ENCODE measurements at places on chromosomes 1 and 21.

DNA sequence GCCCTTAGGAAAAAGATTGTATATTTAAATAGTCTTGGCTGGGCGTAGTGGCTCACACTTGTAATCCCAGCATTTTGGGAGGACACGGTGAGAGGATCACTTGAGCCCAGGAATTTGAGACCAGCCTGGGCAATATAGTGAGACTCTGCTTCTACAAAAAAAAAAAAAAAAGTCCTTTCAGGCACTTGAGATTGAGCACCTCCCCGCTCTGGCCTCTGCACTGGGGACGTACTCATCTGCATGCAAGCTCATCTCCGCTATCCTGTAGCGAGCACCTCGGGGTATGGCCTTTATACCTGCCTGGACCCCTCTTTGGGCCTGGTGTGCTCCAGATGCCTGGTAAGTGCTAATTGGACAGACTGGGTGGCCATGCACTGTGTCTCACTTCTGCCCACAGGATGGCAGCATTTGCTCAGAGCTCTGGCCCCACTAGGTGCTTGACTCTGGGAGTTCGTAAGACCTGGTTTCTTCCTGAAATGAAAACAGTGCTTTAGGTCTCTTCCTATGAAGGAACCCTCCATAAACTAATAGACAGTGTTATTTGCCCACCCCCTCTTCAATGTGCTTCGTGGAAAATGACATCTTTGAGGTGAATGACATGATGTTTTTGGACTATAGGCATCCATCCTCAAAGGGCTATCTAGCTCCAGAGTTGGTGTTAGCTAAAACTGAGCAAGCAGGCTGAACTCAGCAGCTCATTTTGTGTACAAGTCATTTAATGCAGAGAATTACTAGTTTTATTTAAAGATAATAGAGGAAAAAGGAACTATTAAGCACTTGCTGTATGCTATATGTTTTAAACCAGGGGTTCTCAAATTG is 61.7 kb upstream of the ADAR start:
- DNase-seq: peak; percentile 69

DNA sequence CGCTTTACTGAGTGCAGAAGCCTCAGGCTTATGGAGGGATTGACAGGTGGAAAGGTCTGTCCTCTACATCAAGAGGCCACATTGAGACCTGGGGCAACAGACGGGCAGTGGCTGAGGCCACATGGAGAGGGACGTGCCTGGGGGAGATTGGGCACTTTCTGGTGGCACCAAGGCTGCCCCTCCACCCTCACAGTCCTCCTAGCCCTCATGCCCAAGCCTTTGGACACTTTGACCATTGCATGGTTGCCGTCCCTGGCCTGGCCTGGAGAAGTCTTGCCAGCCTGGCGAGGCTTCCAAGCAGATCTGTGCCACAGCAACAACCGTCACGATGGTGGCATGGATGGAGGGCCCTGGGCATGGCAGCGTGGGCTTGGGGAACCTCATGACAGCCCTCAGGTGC is 192.1 kb upstream of the VAMP3 start:
- no peak for DNase-seq

- DNase-seq: no peak
These were observed 122.3 kb upstream of the CXADR start for GRCh38 chr21:17390569-17390968.

DNA sequence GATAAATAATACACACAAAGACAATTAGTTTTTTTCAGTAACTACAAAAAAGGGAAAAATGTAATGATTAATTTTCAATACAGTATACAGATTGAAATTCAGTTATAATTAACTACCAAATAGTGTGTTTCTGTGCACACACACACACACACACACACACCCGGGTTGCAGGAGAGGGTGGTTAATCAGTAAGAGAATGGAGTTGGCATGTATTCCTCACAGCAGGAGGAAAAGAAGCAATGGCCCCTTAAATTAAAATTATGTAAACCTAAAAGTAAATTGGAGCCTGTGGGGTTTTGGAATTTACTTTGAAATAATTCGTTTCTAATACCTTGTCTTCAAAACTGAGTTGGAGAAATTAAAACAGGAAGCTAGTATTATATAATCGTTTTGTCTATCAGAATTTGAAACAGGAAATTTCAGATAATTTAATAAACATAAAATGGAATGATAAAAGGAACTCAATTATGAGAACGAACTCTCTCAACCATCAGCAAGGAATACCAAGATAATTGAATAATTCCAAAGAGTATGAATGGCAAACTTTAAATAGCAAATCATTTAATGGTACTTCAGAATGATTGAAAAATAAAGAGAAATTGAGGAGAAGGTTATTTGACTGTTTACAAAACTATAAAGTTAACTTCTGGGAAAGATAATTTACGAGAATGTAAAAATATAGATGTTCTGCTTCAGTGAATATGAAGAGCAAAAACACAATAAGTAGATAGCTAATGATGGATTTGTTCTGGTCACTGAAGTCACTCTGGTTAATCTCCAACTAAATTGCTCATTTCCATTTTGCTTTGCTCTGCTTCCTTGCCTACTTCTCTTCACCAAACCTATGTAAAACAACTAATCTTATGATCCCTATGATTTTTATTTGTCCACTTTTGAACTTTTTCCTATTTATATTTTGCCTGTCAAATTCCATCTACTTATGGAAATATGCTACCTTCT is 547.9 kb upstream of the ZP4 start:
- DNase-seq: no peak

DNA sequence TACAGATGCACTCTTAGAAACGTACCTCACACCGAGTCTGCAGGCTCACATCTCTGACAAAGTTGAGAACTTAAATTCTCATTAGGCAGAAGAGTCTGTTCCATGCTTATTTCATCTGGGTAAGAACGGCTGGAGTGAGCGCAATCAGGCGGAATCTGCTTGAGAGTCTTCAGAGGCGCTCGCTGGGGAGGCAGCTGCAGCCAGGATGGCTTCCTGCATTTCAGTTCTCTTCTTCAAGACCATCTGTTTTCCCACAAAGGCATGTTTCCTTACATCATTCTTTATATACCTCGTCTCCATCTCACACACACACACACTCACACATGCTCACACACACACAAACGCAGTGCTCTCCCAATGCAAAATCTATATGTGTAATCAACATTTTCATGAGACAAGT is 497.1 kb downstream of the AJAP1 start:
- no peak for DNase-seq

- no peak for DNase-seq
These were observed 219.5 kb downstream of the TPR start for GRCh38 chr1:186155594-186155993.

DNA sequence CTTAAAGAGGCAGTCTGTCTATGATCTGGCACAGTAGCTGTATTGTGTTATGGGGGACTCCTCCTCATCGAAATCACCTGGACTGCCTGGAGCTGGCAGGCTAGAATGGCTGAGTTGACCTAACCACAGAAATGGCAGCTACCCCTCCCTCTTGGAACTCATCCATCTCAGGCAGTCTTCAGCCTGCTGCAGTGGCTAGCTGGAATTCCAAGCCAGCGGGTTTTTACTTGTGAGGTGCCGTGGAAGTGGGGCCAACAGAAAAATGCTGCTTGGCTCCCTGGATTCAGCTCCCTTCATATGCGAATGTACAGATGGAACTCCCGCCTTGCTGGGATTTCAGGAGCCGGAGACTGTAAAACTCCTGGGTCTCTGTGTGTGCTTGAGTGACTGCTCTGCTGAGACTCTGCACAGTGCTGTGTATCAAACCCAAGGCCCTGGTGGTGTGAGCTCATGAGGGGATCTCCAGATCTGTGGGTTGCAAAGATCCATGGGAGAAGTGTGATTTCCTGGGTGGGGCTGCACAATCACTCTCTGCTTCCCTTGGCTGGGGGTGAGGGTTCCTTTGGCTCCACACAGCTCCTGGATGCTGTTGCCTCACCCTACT is 316.9 kb downstream of the CTH start:
- no peak for DNase-seq

- DNase-seq: no peak
These were observed 38.1 kb downstream of the PLEKHA6 start for GRCh38 chr1:204321665-204322064.

GRCh38 chr1:12591267-12591938 is 26.6 kb downstream of the DHRS3 start:
- DNase-seq: no peak

DNA sequence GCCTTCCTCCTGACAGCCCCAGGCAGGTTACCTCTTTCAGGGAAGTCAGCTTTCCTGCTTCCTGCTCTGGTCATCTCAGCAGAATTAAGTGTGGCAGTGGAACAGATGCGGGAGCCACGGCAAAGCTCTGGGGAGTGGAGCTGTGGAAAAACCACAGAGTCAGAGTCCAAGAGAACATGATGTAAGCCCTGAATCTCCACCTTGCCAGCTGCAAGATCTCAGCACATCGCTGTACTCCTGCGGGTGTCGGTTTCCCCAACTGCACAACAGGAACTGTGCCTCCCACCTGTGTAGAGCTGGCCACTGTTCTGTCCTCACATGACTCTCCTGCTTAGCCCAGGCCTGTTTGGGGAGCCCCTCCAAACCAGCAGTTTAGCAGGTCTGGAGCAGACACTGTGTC is 123.7 kb downstream of the MATN1 start:
- no peak for DNase-seq

DNA sequence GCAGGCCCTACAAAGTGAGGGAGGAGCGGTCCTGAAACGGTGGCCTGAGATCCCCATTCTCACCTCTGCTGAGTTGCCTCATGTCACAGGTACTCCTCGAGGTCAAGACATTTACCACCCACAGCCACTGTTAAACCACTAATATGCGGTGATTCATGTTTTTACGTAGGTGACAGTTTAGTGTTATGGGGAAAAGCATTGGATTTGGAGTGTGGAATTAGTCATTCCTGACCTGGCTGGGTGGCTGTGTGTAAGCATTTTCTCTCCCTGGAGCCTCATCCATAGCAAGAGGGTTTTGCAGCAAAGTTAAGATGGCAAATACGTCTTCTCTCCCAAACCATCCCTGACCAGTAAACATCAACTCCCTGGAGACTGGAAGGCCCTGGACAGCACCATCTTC is 57.8 kb upstream of the KCNJ6 start:
- no peak for DNase-seq

DNA sequence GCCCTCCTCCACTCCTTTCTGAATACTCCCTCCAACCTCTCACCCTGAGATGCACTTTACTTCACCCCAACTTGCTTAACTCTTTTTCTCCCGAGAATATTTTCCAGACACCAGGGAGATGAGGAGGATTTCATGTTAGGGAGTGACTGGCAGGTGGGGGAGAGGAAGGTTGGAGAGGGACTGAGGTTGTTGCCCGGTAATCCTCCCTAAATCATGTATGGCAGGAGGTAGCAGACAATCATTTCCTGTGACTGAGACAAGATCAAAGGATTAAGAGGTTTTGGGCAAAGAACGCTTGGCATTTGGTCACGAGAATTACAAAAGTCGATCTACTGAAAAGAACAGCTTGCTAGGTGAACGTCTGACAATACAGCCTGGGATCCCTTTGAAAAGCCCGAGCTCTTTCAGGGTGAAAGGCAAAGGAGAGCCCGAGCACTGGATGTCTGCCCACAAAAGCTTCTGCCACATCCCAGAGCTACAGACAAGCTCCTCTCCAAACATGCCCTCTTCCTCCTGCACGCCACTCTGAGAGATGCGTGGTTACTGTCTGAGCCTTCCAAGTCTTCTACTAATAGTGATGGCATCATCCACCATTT is 154.1 kb downstream of the DAB1 start:
- no peak for DNase-seq

DNA sequence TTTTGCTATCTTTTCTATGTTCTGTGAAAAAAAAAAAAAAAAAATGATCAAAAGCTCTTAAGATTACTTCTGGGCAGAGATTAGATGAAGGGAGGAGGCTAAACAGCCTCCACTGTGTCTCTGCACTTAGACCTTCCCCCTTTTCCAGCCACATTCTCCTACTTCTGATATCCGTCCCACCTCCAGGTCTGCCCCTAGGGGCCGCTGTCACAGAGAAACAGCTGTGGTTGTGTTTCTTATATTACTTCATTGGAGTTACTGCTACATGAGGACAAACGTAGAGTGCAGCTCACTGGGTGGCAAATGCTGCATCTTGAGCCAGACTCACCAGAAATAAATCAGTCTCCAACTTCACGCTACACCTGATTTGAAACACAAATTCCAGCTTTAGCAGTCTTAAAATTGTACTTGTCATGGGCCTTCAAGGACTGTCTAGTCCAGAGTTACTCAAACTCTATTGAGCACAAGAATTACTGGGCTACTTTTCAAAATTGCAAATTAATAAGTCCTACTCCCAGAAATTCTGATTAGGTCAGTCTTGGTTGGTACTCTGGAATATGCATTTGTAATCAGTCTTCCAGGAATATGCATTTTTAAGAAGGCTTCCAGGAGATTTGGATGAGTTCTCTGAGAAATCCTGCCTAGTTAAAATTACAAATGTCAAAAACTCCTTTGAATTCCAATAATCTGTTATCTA is 125.2 kb upstream of the PTBP2 start:
- DNase-seq: no peak

GRCh38 chr1:85934516-85934915 is 222.1 kb downstream of the COL24A1 start:
- no peak for DNase-seq

- DNase-seq: no peak
These were observed 37.5 kb upstream of the HOOK1 start for GRCh38 chr1:59776960-59777852.

DNA sequence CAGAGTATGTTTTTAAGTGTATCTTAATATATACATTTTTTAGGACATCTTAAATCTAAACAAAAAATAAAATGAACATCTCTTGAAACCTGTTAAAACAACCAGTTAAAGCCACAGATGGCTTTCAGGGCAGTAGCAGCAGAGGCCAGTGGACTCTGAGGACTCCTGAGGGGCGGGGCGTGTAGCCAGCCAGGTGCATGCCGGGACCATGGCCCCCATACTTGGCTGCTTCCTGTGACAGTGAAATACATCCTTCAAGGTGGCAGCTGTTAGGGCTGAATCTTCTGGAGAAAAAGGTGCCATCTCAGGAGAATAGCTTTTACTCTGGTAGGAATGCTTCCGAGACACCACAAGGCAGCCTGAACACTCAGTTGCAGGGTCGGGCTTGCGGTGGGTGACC is 9.6 kb downstream of the RHOU start:
- no peak for DNase-seq

DNA sequence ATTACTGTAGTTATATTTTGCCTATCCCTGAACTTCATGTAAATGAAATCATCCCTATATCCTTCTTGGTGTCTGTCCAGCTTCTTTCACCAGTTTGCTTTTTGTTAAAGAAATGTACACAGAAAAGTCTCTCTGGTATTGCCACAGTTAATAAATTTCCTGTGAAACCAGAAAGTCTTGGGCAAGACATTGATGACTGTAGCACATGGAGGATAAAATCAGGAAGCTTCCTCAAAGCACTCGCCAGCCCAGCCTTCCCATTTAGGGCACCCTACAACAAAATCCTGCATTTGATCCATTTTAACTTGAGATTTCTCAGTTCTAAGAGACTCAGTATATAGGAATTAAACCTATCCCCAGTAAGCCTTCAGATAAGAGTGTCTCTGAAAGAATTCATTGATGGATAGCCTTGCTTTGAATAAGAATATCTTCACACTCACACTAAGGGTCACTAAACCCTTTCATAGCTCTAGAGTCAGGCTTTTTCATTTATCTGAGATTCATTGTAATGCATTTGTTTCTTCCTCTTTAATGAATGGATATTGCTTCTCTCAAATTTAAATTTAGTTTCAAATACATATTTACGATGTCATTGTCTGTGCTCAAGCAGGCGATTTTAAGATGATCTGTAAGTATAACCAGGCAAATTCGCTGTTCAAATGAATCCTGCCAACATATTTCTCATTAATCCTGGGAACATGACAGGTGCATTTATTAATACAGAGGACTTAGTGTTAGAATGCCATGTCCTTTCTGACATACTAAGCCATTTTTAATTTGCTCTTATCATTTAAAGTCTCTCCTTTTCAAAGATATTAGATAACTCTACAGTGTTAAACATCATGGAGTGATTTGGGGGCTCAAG is 153.1 kb downstream of the GRIK1 start:
- DNase-seq: no peak
